ENCODE measurements at places on chromosomes 13 and 19.

- no peak for DNase-seq
Observed at GRCh38 chr19:57672466-57672865, 3.7 kb downstream of the ZSCAN4 start.

DNA sequence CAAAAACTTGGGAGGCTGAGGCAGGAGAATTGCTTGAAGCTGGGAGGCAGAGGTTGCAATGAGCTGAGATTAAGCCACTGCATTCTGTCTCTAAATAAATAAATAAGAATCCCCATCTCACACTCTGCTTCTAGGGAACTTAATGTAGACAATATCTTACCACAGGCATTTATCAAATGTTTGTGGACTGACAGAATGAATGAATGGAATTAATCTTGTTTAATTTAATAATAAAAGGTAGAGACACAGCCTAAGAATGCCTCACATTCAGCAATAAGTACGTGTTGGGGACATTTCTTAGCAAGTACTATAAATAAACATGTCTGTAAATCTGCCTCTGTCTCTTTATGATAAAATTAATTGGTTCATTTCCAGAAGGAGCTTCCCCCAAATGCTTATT is 36.2 kb upstream of the RBM26 start:
- DNase-seq: no peak

- DNase-seq: peak; percentile 82
Observed at GRCh38 chr19:17332677-17333581, 1.7 kb downstream of the ANO8 start.

GRCh38 chr13:48126944-48127830 is 32.3 kb upstream of the MED4 start:
- DNase-seq: peak; percentile 82

DNA sequence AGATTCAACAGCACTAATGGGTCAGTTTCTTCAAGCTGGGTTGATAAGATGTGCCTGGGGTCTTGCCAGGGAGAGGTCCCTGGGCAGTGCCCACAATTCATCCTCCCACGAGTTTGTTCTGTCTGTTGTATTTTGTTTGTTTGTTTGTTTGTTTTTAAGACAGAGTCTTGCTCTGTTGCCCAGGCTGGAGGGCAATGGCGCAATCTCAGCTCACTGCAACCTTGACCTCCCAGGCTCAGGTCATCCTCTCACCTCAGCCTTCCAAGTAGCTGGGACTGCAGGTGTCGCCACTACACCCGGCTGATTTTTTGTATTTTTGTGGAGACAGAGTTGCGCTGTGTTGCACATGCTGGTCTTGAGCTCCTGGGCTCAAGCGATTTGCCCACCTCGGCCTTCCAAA is 120.1 kb downstream of the NUFIP1 start:
- DNase-seq: no peak

GRCh38 chr19:1222394-1222793 is 15.4 kb downstream of the CBARP start:
- DNase-seq: no peak

- no peak for DNase-seq
Observed at GRCh38 chr19:55433292-55433691, 9.8 kb downstream of the SHISA7 start.

DNA sequence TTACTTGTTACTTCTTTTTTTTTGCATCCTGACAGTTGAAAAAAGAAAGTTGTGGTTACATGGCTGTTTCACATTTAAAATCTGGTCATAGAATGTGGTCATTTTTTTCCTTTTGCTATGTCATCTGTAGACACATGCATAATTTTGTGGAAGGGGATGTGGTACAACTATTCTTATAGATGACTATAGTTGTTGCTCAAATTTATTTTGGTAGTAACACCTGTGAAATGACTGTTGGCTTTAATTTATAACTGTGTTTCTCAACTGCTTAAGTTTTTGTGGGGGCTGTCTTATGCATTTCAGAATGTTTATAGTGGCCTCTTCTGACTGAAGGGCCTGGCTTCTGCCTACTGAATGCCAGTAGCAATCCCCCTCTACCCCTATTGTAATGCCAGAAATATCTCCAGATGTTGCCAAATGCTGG is 130.5 kb downstream of the PAN3 start:
- DNase-seq: no peak

DNA sequence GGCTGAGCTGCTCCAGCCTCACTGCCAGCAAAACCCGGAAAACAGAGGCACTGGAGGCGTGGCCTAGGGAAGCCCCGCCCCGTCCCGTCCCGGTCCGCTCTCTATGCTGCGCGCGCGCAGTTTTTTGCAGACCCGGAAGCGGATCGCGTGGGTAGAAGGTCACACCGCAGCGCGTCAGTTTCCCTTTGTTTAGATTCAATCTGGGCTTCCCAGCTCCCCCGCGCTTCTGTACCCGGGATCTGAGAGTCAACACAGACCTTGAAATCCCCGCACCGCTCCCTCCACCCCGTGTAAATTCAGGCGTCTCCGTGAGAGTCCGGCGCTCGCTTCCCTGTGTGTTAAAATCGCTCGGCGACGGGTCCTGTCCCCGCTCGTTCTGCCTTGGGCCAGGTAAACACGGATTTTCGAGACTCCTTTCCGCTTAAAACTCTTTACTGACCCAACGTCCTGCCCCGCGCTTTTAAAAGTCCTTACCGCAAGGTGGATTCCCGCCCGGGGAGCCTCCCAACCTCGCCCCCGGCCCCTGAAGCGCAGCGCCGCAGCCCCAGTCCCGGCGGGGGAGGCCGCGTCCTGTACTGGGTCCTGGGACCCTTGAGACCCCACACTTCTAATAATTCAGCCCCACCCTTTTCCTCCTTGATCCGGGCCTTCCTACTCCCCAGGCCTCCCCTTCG is at the start of gene ZNF610:
ZNF610 (plus strand) TSS at position 127 of the 674 bp plus-strand sequence. CDS start 12,930 bp downstream, outside the sequence.
- peak; percentile 78 for DNase-seq

DNA sequence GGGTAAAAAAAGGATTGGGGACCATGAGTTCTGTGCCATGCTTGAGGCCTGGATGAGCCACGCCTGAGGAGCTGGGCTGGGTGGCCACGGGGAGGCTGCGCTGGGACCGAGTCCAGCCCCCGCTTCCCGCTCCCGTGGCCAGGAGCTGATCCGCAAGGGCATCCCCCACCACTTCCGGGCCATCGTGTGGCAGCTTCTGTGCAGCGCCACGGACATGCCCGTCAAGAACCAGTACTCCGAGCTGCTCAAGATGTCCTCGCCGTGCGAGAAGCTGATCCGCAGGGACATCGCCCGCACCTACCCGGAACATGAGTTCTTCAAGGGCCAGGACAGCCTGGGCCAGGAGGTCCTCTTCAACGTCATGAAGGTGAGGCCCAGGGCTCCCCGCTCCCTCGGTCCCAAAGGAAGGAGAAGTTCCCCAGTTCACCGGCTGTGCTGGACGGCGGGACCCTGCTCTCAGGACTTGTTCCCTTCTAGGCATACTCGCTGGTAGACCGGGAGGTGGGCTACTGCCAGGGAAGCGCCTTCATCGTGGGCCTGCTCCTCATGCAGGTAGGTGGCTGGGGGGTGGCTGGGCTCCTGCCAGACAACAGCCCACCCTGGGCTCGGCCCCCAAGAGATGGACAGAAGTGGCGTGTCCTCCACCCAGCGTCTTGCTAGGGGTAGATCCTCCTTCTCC is 18.9 kb downstream of the EVI5L start:
- DNase-seq: no peak

All from SK-N-DZ (cell line).